Activated CD8-positive, alpha-beta memory T cell treated with anti-CD3 and anti-CD28 coated beads for 4 hours (primary cell): ENCODE measurements at places on chromosomes 12 and 14.

DNA sequence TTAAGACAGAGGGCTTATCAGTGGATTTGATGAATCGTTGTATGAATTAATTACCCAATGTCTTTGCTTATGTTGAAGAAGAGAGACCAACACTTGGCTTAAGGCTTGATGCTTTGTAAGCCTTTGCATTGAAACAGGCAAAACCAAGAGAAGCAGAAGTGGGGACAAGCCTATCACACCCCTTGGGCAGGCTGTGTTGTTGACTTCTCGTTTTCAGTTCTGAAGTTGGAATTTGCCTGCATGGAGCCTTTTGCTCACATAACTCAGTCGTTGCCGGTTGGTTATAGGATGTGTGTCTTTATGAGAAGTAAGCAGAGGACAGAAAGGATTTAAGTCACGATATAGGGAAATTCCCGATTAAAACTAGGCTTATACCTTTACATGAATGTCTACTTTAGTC lies 94.7 kb downstream of the CCDC92 start:
- DNase-seq, result no peak

DNA sequence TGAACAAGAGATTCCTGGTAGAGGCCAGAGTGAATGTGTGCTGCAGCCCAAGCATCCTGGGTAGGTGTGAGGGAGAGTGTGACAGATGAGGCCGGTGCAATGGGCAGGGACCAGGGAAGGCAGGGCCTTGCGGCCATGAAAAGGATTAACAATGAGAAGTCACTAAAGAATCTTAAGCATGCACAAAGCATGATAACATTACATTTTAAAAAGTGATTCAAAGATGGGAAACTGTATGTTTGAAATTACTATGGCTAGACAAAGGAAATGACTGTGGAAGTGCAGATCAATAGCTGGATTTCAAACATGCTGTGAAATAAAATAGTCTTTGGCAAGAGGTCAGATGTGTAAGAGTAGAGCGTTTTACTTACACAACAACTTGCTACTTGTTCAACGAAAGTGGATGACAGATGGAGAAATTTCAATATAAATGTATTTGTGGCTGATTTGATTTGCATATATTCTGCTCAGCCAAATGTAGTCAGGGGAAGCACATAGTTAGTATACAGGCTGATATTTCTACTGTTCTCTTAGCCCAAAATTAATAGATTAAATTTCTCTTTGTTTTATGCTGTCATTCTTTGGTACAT lies 175.5 kb downstream of the CCDC59 start:
- DNase-seq, result no peak

GRCh38 chr12:10339053-10339840 lies 31.6 kb downstream of the KLRD1 start:
- DNase-seq, result no peak

- no peak for DNase-seq
Observed at GRCh38 chr12:119940897-119941296, 48.1 kb upstream of the BICDL1 start.

- DNase-seq, result no peak
Observed at GRCh38 chr12:71061451-71061850, 96.3 kb downstream of the TSPAN8 start.

DNA sequence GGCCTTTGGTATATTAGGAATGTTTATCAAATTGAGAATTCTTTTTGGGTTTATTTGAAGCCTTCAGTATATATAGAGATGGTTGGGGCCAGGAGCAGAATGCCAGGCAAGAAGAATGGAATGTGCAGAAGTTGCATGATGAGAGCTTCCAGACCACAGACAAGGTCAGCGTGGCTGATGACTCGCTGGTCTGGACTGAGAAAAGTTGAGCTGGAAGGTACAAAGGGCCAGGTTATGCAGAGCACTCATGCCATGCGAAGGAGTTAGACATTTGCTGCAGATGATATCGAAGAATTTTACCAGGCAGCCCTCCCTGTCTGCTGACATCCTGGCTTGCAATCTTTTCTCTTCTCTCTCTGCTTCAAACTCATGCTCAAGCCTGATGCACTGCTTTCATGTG lies 196.2 kb upstream of the ARHGAP5 start:
- DNase-seq, result no peak

DNA sequence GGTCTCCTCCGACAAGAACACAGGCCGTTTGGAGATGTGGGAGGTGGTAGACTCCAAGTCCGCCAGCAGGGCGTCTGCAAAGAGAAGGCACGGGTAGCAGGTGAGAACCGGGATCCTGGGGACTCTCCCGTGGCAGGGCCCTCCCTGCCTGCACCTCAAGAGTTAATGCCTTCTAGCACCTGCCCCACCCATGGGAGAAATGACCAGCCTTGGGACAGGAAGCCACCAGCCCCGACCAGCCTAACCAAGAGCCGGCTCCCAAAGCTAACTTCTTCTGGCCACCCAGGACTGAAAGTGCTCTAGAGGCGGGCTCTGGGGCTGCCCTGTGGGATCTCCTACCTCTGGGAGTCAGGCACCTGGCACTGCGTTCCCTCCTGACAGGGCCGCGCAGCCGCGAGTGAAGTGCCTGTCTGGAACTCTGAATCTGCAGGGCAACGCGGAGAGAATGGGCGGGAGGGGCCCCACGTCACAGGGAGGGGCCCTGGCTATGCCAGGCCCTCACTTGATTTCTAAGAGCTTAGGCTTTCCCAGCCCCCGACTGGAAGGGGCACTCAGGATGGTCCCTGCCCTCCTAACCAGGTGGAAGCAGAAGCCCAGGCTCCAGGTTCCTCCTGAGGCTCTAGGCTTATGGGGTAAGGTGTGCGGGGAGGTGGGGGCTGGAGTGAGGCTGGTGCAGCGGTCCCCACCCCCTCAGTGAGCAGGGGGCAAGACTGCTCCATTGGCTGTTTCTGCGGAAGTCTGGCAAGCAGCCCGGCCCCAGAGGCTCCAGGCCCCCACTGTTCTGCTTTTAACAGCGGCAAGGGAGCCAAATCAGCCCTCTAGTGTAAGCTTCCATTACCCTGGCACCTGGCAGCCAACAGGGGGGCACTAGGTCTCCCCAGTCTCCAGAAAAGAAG lies 23.6 kb upstream of the RPLP0 start:
- no peak for DNase-seq

GRCh38 chr14:81805785-81806184 lies 272.1 kb upstream of the SEL1L start:
- no peak for DNase-seq

DNA sequence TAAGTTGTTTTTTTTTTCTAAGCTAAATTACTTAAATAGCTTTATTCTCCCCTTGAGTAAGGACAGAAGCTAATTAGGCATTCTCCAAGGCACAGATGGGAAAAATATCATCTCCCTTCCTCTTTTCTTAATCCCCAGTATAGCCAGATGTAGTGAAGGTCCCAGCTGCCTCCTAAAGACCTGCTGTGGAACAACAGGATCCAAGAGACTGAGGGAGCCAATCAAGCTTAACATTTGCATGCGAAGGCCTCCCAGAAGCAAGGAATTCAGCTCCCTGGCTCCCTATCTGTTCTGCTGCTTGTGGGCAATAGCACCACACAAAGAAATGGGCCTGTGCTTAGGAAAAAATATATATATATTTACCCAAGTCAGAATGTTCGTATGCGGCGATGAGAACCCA lies 255.2 kb downstream of the SYT1 start:
- no peak for DNase-seq

- DNase-seq, result no peak
Observed at GRCh38 chr12:1564067-1564466, 30.3 kb downstream of the FBXL14 start.
